ENCODE measurements at places on chromosomes 6 and 20. TPM values are rescaled to one million over a fixed set of nuclear protein-coding genes. Genes with fewer than 3 reads are reported as not detected.

DNA sequence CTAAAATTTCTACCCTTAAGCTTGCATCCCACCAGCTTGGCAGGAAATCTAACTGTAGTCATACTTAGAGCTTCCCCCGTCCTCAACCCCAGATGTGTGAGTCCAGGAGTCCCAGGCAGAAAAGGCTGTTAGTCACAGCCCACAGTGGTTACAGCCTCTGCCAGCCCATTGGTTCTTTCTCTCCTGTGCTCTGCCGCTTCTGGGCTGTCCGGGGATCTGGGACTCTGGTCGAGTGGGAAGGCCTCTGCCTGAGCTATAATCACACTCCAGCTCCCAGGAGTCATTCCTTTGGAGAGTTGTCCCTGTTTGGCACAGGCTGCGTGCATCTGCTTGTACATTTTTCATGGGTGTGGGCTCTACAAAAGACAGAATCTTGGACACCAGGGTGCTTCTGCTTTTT lies 45.6 kb upstream of the FYN start:
- DNase-seq = no peak

DNA sequence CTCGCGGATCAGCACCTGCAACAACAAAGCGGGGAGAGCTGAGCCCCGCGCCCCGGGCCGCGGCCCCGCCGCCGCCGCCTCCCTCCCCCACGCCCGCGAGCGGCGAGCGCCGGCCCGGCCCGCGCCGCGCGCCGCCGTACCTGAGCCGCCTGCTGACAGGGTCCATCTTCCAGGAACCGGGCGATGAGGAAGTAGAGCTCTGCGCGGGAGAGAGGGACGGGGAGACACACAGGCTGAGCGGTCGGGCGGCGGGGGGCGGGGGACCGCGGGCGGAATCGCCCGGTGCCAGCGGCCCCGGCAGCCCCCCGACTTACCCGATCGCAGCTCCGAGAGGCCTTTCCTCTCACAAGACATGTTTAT lies 359 bp downstream of the PHIP start:
- DNase-seq = no peak

DNA sequence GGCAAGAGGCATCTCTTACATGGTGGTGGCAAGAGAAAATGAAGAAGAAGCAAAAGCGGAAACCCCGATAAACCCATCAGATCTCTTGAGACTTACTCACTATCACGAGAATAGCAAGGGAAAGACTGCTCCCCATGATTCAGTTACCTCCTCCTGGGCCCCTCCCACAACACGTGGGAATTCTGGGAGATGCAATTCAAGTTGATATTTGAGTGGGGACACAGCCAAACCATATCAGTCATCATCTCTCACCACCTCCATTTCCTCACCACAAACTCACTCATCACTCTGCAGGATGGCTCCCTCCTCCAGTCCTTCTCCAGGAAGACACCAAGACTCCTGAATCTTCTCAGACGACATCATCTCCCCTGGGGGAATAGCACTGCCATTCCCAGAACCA lies 25.8 kb upstream of the SLC16A10 start:
- DNase-seq = no peak

SPDEF gene
- 0.35 TPM for total RNA-seq

GRM1 gene
- total RNA-seq = not detected

All from T-cell (primary cell).